ENCODE measurements at places on chromosomes 1 and 21.

DNA sequence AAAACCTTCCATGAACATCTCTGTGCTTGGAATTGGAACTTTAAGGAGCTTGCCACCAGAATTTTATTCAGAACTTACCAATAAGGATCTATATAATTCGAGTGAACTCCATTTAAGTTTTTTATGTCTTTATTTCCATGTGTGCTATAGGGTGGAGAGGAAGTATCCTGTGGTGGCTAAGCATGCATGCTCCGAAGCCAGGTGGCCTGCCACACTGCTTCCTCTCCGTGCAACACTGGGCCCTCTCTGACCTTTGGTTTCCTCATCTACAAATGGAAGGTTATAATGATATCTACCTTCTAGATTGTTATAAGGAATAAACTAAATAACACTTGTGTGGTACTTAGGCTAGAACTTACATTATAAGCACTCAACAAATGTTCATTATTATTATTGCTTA is 382.1 kb downstream of the PTPRC start:
- no peak for DNase-seq

DNA sequence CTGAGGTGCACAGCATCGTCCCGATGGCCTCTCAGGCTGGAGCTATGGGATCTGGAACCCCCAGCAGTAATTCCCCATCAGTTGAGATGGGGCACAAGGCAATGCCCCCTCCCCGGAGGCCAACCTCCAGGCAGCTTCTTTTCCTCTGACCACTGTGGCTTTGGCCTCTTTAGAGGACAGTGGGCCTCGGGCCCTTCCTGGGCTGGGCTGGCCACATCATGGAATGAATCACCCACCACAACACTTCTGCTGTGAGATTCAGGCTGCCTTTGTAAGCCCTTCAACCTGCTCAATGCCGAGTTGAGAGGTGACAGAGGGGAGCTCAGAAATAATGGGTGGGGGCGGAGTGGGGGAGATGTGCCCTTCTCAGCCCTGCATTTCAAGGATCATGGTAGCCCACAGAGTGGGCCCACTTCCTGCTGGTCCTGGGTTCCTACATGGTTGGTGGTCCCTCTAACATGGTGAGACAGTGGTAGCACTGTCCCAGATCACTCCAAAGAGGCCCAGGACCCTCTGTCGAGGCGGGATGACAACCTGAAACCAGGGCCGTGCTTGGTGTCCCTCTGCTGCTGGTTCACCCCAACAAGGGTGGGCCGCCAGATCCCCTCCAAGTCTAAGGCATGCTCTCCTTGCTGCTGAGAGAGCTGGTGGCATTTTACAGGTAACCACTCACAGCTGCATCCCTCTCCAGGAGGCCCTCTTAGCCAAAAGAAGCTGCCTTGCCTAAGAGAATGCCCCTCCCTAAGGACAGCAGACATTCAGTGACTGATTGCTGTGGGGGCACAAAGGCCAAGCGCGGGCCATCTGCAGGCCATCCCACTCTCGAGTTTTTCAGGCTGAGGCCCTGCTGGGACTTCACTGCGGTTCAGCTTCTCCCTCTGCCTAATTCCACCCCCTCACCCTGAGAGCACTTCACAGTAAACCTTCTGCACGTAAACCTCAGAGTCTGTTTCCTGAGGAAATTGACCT is 29.7 kb upstream of the EVA1B start:
- no peak for DNase-seq

DNA sequence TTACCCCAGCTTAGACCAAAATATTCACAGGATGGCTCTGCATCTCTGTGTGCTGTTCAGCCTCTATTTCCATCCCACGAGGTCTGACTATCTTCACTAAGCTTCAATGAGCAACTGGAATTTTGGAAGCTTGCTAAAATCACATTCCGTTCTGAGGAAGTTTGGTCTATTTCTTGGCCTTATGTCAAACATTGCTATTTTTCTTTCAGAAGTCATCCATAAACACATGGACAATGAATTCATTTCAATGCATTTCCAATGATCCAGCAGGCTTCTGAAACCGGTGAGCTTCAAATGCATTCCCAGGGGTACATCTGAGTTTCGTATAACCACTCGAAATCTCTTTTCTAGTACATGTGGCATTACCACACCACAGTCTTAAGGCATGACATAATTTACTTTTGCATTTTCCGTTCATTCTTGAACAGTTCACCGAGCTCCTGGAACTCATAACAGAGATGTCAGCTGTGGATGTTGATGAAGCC is 294.1 kb upstream of the KAZN start:
- no peak for DNase-seq

- DNase-seq: no peak
These were observed 12.9 kb downstream of the PLEKHM2 start for GRCh38 chr1:15696956-15697521.

GRCh38 chr1:171740356-171740863 is 1.5 kb downstream of the VAMP4 start:
- no peak for DNase-seq

- DNase-seq: no peak
These were observed 165.7 kb downstream of the HHIPL2 start for GRCh38 chr1:222382171-222382570.

- DNase-seq: no peak
These were observed 5.0 kb upstream of the KIAA0040 start for GRCh38 chr1:175197531-175197930.

- no peak for DNase-seq
These were observed 4.3 kb upstream of the VWA1 start for GRCh38 chr1:1430992-1431844.

GRCh38 chr1:209746451-209747165 is 9.2 kb upstream of the TRAF3IP3 start:
- DNase-seq: peak; percentile 8

DNA sequence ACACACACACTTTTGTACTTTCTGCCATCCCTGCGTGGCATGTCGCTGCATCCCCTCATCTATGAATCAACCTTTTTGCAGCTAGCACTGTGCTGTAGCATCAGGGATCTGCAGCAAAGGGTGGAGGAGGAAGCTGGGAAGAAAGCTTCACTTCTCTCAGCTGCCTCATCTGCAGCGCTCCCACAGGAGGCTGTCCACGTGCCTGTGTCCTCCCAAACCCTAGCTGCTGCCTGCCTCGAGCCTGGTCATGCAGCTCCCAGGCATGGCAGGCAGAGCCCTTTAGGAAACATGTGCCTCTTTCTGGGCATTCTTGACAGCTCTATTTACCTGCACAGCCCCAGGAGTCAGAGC is 262.1 kb upstream of the SGIP1 start:
- no peak for DNase-seq

DNA sequence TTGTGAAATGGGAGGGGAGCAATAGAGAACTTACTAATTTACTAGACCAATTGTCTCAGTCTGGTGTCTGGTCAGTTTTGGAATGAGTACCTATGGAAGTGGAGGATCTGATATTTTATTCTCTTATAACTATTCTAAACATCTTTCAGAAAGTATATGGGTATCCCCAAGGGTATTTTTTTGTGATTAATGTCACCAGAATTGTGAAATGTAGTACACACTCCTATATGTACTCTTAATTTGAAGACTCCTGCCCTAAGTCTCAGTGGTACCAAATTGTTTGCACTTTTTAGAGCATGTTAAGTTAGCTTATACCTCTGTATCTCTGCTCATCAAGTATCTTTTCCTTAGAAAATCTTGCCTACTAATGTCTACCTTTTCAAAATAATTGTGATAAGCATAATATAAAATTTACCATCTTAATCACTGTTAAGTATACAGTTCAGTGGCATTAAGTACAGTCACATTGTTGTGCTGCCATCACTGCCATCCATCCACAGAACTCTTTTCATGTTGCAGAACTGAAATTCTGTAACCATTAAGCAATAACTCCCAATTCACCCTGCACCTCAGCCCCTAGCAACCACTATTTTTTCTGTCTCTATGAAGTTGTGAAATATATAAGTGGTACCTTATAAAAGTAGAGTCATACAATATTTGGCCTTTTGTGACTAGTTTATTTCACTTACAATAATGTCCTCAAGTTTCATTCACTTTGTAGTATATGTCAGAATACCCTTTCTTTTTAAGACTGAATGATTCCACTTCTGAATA is 40.5 kb downstream of the SLC30A7 start:
- DNase-seq: no peak

DNA sequence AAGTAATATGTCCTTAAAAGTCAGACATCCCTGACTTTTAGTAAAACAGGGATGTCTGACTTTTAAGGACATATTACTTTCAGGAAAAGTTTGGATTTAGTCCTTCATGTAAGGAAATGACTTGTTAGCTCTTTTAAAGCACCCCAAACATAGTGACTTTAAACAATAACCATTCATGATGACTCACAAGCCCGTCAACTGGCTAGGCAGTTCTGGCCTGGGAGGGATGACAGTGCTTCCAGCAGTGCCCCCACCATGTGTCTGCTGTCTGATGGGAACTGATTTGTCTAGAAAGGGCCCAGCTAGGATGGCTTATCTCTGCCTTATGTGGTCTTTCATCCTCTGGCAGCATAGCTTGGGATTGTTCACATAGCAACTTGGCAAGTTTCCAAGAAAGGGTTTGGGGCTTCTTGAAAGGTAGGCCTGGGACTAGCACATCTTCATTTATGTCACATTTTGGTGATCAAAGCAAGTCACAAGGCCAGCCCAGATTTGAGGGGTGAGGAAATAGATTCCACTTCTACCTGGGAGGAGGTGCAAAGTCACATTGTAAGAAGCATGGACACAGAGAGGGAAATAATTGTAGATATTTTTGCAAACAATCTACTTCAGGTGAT is 143.5 kb downstream of the C1orf94 start:
- DNase-seq: peak; percentile 37

DNA sequence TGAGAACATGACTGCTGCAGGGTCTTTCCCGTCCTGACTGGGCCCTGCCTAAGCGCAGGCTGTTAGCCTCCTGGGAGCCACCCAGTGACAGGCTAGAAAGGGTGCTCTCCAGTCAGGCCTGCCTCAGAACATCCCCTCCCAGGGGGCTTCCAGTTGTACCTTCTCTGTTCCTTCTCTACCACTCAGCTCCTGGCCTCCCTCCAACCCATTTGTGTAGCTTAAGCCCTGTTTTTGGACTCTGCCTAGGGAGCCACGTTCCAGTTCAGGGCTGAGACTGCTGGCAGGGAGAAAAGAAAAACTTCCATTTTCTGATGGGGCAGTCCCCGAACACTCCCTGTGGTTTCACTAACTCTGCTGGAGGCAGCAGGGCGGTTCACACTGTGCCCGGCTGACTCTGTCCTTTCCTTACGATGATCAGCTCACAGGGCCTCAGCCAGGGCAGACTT is 15.3 kb upstream of the POU3F1 start:
- no peak for DNase-seq

DNA sequence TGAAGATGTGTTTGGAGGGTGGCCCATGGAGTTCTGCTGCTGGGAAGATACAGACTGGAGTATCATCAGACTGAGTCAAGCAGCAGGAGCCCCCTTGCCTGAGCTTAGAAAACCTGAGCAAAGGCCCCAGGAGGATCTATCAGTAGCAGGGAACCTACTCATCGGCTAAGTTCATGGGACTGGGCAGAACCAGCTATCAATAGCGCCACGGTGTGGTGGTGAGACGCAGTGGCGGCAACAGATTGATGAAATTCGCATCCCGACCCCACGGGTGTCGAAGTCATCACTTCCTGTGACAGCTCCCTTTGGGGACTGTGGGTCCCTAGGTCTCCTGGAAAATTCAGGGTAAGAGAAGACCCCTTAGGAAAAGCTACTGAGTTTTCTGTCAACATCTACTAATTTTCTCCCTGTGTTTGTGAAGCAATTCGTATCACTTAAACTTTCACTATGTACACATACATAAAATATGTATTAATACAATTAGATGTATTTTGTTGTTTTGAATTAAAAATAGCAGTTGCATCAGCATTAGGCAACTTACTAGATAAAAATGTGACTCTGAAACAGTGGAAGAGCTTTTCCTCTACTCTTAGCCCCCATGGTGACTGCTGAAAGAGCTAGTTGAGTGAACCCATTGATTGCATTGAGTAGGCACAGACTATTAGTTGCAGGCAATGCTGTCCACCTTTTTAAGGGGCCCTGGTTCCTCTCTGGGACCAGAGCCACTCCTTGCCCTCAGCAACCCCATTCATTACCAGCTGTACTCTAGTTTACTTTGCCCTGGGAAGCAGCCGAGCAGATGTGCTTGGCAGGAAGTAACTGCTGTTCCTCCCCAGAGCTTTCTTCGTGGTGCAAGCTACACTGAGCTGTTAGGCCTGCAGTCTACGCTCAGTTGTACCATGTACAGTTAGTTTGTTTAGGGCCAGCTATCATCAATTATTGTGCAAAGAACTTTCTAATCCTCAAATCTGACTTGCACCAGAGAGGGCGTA is 7.3 kb upstream of the CACNA1S start:
- no peak for DNase-seq

DNA sequence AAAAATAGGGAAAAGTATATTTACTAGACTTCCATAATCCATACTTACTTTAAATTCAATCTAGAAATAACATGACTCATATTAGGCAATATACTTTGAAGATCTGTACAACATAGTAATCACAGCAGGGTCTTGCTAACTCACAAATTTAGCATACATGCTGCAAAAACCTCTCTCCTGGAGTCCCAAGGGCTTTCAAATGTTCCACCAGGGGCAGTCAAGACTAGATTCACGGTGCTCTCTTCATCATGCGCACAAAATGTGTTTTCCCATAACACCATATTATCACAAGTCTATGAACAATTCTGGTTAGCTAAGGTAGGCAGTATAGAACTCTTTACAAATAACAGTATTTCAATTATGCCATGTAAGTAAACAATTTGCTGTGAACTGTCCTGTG is 45.8 kb downstream of the SSX2IP start:
- DNase-seq: no peak

- DNase-seq: no peak
These were observed 33.8 kb downstream of the PRSS38 start for GRCh38 chr1:227849251-227849650.

DNA sequence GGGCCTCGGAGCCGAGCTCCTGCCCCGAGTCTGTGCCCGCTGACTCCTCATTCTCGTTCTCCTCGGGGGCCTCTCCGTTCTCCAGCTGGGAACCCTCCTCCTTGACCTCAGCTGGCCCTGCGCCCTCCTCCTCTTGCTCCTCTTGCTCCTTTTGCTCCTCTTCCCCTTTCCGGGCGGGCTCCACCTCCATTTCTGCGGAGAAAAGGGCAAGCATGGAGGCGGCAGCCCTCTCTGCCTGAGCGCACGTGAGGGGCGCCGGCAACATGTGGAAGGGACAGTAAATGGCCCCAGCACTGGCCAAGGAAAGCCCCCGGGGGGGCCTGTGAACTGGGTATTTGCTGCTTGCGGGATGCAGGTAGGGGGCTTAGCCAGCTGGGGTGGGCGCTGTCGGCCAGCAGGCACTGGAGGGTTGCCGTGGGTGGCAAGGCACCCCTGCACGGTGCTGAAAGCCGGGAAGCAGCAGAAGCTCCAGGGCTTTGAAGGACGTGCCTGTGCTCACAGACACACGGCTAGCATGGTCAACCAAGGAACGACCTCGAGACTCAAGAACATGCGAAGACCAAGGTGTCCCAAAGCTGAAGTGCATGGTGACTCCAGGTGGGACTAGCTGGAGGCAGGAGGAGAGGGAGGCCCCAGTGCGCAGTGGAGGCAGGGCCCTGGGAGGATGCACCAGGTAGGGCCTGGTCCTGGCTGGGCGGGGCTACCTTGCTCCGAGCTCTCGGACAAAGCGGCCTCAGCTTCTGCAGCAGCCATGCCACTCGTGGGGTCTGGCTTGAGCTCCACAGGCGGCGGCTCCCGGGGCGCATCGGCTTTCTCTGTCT is 30.7 kb downstream of the ZBTB17 start:
- no peak for DNase-seq

GRCh38 chr1:86387916-86388627 is 8.1 kb downstream of the ODF2L start:
- no peak for DNase-seq
